Left lobe of liver (tissue), 2 donors: ENCODE measurements at places on chromosomes 12 and 14.

GRCh38 chr14:32022525-32022924 is 54.6 kb upstream of the ARHGAP5 start:
- no peak for DNase-seq

- DNase-seq: no peak
Measured at GRCh38 chr12:54195737-54196347, 7.1 kb upstream of the SMUG1 start.

DNA sequence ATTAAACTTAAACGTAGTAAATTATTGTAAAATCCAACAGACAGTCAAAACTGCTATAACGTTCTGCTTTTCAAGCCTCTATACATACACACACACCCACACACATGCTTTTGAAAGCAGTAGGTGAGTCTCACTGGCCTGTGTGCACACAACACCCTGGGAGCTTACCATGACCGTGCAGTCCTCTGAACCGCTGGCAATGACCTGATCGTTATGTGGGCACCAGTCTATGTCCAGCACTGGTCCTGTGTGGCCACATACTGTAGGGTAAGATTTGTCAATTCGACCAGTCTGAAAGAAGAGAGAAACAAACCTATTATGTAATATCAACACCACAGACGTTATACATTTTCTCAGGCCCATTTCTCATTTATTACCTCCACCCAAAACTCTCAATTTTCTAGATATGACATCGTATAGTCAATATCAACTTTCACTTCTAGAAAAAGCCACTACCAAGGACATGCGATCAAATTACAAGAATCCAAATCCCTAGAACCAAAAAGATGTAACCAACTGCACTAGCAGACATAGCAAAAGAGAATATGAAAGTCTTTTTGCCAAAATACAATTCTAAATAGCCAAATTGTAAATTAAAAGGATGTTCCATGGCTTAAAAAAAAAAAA is 44.5 kb upstream of the SELPLG start:
- DNase-seq: no peak

DNA sequence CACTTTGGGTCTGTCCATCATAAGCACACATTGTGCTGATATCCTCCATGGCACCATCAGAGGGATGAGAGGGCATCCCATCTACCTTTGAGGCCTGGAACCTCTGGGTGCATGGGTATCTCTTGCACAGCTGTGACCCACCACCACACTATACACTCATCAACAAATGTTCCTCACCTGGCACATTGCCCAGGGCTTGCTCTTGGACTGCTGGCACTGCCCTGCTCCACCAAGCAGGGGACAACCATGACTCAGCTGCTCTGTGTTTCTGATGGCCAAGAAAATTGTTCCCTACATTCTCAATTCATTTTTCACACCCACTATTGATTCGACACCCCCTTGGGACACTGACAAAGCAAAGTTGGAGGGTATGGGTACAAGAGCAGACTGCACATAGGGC is 155.5 kb downstream of the PTPRO start:
- DNase-seq: no peak

- no peak for DNase-seq
Measured at GRCh38 chr14:85762526-85762925, 232.6 kb downstream of the FLRT2 start.
